ENCODE measurements at places on chromosomes 1 and 21.

DNA sequence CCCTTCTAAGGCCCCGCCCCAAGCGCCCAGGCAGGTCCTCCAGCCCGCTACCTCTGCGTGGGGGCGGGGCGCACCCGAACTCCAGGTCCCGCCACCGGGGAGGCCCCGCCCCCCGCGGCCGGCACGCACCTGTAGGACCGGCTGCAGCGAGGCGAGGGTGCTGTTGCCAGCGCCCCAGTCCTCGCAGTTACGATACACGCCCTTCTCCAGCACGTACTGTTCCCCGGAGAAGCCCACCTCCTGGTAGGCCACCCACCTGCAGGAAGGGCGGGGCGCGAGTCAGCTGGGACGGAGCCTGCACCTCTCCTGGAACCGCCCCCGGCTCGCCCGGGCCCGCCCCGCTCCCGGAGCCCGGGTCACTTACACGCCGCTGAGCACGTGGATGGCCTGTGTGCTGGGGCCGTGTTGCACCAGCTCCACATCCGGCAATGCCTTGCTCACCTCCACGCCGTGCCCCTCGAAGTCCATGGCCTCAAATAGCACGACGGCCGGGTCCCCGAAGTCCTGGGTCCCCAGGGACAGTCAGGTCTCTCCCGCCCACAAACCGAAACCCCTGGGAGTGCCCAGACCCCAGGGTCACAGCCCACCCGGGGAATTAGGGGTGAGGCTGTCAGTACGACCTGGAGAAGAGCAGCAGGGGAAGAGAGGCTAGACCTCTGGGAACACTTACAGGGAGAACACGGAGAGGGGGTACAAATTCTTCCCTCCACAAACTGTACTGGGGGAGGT, 17.3 kb downstream of the CRYBG2 start:
- peak; percentile 66 for DNase-seq

DNA sequence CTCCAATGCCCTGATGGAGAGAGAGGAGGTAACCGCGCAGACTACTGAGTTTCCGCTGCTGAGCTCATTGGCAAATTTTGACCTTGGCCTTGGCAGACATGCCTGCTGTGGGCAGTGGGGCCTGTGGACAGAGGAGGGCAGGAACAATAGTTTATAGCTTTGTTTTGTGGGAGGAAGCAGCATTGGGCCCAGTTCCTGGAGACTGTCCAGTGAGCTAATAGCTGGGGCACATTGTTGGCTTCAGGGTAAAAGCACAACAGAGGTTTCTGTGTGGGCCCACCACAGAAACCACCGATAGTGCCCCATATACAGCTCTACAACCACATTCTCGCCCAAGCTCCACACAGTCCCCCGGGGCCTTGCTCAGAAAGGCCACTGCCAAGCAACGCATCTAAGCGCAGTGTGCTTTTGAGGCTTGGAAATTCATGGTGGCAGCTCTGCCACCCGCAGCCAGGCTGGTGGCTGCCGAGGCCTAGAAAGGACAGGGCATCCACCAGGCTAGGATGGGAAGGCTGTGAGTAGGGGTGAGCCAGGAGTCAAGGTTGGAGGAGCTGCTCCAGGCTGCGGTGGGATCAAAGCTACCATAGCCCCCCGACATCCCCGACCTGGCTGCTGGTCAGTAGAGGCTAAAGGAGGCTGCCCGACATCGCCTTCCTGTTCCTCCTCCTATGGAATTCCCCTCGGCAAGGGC, 43.2 kb downstream of the NEK2 start:
- DNase-seq = no peak

DNA sequence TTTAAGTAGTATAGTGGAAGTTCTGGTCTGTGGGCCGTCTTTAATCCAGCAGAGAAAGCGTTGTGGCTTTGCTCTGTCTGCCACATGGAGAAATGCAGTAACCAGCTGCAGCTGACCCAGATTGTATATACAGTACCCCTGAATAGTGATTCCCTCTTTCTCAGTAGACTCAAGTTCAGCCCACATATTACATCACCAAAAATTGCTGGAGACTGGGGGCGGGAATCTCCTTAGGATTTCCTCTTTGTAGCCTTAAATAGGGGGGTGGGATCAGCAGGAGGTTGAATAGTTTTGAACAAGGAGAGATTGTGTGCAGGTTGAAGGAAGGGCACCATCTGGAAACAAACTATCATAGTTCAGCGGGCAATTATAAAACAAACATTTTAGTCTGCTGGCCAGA, at the start of gene ANGPTL1:
Gene ANGPTL1, minus strand, starts transcription at position 134 of the 400 bp plus-strand sequence. CDS start 5,301 bp downstream, outside the sequence.
- peak; percentile 12 for DNase-seq

- no peak for DNase-seq
Measured at GRCh38 chr1:188668083-188668482, 1809.6 kb downstream of the BRINP3 start.

DNA sequence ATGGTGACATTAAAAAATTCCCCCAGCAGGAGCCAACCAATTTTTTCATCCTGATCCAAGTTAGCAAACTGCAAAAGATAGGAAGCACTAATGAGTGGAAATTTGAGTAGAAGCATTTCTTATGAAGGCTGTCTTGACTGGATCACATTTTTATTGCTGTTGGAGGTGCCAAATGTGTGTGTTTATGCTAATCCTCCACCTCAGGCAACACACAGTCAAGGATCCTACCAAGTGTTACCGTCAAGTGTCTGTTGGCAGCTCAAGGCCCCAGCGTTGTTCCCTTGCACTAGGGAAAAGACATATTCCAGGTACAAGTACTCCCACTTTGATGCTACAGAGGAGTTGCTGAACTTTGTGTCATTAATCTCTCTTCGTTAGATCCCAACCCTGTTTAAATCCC, 18.3 kb downstream of the METTL18 start:
- no peak for DNase-seq

DNA sequence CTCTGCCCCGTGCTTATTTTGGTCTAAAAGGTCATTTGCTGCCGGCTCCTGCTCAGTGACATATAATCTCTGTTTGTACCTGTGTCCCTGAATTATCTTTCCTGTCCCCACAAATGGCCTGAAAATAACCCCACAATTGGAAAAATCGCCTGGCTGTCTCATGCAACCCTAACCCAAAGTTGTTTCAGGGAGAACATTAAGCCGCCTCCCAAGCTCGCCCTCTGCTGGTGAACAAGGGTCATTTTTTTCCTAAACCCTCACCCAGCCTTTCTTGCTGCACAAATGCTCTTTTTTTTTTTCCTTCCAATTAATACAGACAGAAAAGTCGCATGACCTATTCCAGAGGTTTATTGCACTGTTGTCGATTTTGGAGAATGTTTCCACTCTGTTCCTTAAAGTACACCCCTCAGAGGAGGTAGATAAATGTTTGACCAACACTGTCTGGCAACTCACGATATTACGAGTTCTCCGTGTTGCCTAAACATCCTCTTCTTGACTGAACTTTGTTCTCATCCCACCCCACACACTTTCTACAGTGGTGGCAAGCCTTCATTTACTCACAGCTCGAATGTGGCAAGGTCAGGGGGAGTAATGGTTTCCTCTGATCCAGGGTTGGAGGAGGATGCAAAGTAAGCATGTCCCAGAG, 148.7 kb downstream of the ZZZ3 start:
- DNase-seq = peak; percentile 62

GRCh38 chr1:24452922-24453485, 37.4 kb downstream of the NIPAL3 start:
- no peak for DNase-seq

DNA sequence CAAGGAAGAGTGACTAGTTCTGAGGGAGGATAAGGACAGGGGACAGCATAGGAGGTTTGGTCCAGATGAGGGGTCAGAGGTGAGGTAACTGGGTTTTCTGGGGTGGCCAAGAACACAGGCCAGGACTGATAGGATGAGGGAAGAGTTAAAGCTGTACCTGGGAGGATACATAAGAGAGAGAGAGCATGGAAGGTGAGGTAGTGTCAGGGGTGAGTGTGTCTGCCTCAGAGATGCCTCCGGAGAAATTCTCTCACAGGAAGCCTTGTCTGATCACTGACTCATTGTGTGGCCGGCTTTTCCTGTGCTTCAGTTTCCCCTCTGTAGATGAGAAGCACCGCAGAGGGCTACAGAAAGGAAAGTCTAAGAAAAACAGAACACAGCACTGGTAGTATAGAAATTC, 40.2 kb downstream of the FASLG start:
- no peak for DNase-seq

DNA sequence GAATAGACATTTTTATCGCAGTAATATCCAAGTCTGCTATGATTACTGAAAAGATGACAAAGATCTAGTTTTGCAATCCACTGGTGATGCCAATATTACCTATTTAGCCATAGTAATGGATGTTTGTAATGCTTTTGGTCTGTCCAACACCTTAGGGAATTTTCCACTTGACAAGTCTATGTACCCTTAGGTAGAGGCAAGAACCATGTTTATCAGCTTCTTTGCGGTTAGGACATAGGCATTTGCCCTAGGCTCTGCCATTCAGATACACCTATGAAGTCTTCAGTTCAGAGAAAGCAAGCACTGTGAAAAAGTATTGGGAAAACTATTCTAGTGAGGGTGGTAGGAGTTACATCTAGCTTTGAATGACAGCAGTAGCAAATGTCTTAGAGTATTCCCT, 40.2 kb upstream of the SLC35D1 start:
- no peak for DNase-seq

DNA sequence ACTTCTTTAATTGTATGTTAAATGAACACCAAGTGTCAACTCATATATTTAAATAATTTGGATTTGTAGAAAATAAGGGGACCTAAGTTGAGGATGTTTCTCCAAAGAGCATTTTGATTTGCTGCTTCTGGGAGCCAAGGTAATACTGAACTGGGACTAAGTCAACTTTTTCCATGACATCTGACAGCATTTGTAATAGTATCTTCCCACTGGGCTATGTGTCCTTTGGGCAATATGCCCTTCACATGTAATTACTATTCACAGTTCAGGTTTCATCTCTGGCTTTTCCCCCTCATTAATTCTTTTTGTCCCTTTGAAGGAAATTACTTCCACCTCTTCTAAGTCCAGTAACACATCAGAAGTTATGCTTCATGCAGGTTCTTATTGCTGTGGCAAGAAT, 36.7 kb upstream of the HP1BP3 start:
- DNase-seq = no peak

DNA sequence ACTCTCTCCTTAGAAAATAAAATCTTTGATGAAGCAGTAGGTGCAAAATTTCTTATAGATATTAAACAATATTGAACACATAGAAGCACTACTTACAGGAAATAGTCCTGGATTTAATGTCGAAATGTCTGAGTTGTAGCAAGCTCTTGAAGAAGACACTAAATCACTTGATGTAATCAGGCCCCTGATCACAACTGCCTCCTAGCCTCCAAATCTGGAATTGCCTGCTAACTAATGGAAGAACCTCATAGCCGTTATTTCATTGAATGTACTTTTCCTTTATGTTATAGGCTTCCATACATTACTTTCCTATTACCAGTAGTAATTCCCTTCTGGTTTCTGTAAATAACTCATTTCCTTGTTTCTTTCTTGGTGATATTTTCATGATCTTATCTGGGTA, 675.7 kb upstream of the CHRM3 start:
- DNase-seq = no peak

DNA sequence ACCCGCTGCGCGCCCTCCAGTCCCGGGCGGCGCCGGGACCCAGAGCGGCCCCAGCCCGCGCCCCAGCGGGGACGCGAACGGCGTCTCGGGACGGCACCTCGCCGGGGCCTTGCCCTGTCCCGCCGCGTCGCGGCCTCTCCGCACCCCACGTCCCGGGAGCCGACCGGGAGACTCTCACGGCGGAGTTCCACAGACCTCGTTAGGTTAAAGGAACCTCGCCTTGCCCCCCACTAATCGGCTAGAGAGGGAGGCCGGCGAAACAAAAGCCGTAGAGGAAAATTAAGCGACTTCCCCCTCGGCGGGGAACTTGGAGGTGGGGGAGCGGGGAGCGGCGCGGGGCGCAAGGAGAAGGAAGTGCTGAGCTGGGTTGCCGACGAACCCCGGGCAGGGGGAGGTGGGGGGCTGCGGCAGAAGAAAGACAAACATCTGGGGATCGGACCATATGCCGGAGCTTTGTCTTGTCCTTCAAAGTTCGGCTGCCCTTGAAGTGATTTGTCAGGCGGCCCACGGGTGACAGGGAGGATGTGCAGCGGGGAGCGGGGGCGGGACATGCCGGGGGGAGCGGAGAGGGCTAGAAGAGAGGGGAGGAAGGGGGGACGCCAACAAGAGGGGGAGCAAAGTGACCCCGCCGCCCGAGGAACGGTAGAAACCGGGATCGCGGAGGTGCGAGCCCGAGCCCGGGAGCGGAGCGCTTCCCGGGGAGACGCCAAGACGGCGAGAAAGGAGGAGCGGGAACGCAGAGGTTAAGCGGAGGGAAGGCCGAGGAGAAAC, 120.0 kb upstream of the RRP15 start:
- DNase-seq = peak; percentile 37

GRCh38 chr1:47003896-47004403, 19.5 kb upstream of the CYP4X1 start:
- DNase-seq = no peak

DNA sequence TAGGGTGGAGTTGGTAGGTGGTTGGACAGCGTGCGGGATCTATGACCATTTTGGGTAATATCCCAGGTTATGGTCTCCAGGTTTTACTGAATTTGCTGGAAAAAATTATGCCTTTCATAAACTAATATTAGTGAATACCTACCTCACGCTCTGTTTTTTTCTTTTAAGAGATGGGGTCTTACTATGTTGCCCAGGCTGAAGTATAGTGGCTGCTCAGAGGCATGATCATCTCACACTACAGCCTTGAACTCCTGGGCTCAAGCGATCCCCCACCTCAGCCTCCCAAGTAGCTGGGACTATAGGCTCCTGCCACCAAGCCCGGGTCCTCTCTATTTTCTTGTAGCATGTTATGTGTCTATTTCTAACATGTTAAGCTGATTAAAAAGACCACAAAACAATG, 100.2 kb downstream of the RHOU start:
- DNase-seq = no peak

DNA sequence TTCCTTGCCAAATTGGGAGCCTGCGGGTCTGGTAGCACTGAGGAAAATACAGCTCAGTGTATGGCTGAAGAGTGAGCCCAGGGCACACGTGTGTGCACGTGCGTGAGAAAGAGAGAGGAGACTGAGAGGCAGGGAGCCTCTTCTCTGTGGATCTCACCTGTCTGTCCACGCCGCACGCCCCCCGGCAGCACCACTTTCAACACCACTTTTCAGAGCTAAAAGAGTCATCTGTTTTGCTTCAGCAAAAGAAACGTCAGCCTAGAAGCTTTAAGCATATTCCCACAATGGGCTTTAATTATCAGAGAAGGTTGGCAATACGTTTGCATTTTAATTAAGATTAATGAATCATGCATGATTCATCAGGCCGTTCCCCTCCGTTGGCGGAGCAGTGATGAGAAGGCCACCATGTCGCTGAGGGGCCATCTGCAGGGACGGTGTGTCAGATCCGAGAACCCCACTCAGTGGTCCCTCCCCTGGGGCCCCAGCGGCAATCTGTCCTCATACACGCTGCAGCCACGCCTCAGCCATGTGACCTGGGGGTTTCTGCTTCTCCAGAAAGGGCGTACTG, 56.8 kb downstream of the SIK1 start:
- no peak for DNase-seq

DNA sequence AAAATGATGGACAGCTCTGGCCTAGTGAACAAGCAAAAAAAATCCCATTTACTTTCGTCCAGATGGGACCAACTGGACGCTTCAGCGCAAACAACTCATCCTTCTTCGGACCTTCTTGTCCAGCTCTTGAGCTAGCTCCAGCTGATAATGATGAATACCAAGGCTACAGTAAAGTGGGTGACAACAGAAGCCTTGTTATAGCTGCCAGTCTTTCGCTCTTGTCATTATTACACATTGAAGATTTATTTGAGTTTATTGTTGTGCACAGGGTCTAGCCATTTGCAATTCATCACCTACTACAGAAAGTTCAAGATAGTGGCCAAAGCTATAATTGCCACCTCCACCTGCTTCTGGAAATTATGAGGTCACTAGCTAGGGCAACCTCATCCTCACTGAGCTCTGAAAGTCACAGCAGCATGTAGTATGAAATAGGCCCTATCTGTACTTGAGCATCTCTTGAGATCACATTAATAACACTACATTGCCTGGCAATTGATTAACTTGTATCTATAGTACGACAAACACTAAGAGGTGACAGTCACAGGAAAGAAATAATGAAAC, 76.9 kb downstream of the GPATCH2 start:
- DNase-seq = no peak
